SK-N-MC (cell line): ENCODE measurements at places on chromosomes 16 and 17.

DNA sequence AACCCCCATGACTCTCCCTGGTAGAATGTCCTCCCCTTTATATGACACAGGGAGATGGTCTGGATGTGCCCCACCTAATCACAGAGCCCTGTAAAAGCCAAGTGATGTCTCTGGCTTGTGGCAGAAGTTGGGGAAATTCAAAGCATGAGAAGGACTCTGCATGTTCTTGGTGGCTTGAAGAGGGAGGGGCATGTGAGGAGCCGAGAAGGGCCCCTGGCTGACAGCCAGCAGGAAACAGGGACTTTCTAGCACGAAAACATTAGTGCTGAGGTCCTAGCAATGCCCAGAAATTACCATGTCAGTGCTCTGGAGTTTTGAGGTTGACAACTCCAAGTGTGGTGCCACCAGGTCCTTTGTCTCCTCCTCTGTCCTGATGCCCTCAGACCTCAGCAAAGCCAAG lies 75.9 kb downstream of the USP22 start:
- DNase-seq = no peak

DNA sequence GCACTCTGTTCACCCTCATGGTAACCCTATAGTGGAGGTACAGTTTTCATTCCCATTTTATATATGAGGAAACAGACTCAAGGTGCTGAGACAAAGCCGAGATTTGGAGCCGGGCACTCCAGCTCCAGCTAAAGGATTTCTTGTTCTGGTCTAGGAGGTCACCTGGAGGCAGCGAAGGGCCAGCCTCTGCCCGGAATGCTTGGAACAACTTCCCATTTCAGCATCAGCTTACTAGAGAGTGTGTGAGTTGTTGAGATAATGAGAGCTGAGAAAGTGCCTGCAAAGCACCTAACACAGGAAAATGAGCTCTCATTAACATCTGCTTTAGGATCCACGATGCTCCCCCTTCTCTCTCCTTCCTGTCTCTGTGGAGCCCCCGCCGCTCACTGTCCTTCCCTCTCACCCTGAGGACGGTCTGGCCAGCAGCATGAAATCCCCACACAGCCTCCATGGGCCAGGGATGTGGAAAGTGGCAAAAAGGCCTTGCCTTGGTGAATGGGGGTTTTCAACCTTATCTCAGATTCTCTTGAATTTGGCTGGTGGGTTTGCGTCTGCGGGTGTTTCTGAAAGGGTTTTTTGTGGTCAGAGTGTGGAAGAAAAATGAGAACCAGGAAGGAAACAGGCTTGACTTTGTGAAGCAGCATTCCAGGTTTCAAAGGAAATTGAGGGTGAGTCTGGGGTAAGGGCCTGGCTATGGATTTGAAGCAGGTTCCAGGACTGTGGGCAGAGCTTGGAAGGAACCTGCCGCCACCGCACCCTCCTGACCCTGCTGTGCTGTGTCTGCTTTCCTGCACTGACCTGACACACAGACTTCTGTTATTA lies 178.7 kb downstream of the FOXL1 start:
- no peak for DNase-seq

- no peak for DNase-seq
Observed at GRCh38 chr16:16033208-16033717, 83.8 kb downstream of the ABCC1 start.

GRCh38 chr16:56198755-56199114 lies 7.4 kb downstream of the GNAO1 start:
- DNase-seq = no peak

DNA sequence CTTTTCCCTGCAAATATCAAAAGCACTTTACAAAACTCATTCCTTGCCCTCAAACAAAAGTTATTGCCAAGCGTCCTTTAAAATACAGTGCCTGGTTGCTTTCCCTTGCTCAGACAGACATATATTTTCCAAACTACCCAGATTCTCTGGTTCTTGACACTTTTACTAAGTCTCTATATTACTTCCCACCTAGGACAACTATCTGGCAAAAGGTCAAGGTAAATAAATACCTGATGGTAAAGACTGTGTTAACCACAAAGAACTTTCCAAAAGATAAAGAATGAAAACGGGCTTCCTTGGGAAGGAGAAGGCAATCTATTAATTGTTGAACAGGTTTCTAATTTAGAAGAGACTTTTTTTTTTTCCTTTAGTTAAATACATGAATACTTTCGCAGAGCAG lies 1.9 kb downstream of the HS3ST3A1 start:
- no peak for DNase-seq

GRCh38 chr16:3241761-3242160 lies 6.8 kb upstream of the ZNF200 start:
- DNase-seq = no peak

GRCh38 chr17:30031214-30031869 lies 85.3 kb upstream of the NSRP1 start:
- no peak for DNase-seq

DNA sequence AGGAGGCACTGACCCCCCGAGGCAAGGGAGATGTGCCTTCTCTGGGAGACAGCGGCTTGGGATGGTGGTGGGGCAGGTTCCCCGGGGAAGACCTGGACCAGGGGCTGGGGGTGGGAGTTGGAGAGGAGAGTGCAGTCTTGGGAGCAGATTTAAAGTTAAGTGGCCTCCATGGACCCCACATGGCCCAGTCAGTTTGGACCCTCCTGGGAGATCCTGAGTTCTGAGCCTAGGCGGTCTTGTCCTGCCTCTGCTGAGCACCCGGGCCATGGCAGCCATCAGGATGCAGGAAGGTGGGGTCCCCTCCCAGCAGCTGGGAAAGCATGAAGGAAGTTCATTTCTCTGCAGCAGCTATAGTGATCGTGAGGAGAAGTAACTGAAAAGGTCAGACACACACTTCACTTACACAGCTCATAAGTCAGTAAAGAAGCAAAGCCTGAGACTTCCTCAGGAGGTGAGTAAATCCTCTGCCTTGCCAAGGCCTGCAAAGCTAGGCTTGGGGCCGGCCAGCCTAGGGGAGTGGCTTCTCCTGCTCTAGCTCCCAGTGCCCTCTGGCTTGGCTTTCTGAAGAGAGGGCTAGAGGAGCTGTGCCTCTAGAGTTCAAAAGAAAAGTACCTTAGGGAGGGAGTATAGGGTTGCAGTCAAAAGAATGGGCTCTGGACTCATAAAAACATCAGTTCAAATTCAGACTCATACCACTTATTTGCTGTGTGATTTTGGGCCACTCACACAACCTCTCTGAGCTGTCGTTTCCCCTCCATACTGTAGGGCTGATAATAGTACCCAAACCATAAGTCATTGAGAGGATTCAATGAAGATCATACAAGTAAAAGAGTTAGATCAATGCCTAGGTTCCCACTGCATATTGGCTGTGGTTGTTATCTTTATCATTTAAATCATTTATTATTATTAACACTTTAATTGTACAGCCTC lies 31.0 kb upstream of the C16orf78 start:
- no peak for DNase-seq

- no peak for DNase-seq
Observed at GRCh38 chr17:488993-489757, 136.6 kb upstream of the RPH3AL start.

DNA sequence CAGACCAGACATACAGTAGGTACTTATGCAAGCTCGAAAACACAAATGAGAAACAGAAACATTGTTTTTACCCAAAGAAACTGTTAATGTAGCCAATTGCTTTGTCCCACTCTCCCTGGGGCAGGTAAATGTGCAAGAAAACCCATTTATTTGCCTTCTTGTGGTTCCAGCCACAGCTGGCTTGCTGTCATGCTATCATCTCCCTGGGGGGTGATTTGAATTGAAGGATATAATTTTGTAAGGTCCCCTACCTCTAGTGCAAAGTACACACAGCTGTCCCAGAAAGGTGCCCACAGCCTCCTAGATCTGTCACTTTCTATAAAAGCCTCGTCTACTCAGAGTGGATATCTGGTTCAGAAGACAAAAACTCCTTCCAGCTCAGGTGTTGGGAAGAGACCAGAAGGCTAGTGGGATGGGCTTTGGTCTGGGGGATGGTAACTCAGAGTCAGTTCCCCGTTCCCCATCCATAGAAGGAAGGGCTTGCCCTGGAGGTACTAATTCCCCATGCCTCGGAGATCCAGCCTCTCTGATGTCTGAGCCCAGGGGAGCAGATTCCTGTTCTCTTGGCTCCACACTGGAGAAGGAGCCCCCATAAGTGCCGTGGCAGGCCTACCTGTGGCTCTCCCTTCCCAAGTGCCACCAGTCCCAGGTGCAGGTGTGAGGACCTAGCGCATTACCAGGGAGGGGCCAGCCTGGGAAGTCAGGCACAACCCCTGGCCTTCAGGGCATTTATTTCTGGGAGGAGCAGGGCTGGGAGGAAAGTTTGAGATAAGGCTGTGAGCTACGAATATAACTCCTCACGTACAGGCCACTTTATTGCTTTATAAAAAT lies 2.4 kb upstream of the PRR15L start:
- no peak for DNase-seq

DNA sequence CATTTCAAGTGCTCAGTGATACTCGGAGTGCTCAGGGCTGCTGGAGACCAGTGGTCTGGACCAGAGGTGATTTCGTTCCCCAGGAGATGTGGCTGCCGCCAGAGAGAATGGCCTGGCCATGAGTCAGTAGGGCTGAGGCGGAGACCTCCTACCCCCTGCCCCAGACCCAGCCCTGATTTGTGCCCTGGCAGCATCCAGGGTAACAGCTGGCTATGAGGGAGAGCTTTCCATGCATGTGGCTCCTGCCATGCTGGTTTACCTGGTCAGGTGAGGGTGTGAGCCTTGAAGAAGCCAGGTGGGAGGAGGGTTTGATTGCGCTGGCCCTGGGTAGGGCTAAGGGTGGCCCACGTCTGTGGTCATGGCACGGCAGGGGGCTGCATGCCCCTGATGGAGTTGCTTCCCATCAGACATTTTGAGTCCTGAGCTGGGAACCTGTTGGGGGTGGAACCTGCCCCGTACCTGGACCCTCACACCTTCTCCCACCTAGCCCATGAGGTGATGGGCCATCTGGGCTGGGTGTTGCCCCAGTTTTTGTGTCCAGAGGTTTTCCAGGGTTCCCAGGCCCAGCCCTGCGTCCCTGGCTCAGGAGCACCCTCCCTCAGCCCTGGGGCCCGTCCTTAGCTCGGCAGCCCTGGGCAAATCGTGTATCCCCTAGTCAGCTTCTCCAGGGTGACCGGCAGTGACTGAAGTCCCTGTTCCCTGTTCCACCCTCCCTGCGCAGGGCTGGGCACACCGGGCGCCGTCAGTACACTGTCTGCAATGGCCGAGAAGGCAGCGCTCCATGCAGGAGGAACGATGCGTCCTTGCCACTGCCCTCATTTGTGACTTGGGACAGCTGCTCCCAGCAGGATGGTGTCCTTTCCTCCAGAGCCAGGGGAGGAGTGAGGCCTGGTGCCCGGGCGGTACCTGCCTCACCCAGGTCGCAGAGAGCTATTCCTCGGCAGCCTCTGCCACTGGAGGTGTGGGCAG lies 9.0 kb upstream of the CSNK1D start:
- no peak for DNase-seq

- DNase-seq = no peak
Observed at GRCh38 chr17:78458736-78459335, 80.4 kb downstream of the PGS1 start.

DNA sequence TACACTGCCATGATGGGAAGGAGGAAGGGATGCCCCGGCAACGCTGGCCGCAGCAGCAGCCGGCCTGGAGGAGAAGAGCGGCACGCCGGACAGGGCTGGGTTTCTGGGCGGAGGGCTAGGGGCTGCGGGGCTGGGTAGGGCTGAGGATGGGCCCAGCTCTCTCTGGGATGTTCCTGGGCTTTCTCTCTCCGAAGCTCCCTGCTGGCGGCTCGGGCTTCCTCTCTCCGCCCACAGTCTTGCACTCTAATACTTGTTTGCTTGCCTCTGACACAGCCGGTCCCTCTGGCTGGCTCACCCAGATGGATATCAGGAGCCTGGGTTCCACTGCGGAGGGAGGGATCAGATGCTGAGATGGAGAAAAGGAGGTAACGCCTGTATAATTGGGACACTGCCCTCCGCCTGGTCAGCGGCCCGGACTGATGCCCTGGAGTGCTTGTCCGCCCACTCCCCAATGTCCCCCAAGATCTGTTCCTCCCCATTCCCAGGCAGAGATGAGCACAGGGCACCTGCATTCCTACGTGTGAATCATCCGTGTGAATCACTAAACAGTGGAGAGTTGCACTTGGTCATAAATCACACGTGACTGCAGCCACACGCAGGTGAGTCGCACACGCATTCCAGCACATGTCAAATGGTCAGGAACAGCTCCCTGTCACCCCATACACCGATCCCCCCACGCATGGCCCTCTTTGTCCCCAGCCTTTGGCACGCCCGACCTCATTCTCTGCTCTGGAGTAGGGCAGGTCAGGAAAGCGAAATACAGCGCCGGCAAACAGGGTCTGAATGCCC lies at the start of gene ALOXE3:
Gene ALOXE3, minus strand, starts transcription at position 535 of the 789 bp plus-strand sequence. Its CDS starts 524 bp downstream, at position 11.
- DNase-seq = no peak

DNA sequence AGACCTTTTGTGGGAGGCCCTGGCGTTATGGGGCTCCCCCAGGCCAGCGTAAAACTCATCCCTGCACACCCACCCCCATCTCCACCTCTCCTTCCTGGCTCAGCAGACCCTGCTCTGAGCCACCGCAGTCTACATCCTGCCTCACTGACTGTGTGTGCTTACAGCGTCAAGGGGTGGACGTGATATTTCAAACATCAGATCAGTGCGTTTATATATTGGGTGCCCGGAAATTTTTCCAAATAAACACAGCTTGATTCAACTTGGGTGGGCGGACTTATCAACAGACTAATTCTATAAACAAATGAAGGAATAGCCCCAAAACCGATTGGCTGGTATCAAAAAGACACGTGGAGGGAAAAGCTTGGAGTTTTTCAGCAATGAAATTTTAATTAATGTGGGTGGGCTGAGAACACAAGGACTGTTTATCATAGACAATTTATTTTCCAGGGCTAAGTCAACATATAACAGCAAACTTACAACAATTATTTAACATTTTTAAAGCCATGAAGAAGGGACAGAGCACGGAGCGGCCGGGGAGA lies at the start of gene FOXL1:
Gene FOXL1, plus strand, starts transcription at position 489 of the 539 bp plus-strand sequence. CDS start 175 bp downstream, outside the sequence.
- DNase-seq = no peak

- DNase-seq = no peak
Observed at GRCh38 chr17:77178050-77178449, 37.3 kb downstream of the SEC14L1 start.

GRCh38 chr17:27322026-27322425 lies 28.1 kb downstream of the WSB1 start:
- DNase-seq = no peak

DNA sequence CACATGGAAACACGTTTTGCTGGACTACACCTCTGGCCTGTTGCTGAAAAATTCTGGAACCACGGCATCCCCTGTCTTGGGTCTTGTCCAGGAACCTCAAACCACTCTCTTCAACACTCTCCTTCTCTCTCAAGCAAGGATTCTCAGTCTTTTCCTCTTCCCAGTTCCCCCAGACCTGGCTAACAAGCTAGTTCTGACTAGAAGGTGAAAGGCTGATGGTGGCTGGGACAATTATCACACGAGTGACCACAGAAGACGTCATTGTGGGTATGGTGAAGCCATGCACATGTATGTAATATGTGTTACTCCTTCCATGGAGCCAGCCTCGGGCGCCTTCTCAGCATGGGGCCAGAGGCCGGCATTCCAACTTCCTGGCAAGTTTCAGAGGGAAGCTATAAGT lies 123.0 kb downstream of the CDYL2 start:
- no peak for DNase-seq

GRCh38 chr16:5020551-5020950 lies 13.2 kb downstream of the NAGPA start:
- no peak for DNase-seq

- DNase-seq = no peak
Observed at GRCh38 chr17:74176546-74177001, 26.9 kb upstream of the RPL38 start.

- no peak for DNase-seq
Observed at GRCh38 chr17:5585287-5585794, 1.0 kb upstream of the NLRP1 start.

- no peak for DNase-seq
Observed at GRCh38 chr16:83937922-83938885, 14.8 kb upstream of the OSGIN1 start.

GRCh38 chr16:77951788-77952187 lies 70.6 kb upstream of the CLEC3A start:
- no peak for DNase-seq
